ENCODE measurements at places on chromosomes 4 and X. TPM values are rescaled to one million over a fixed set of nuclear protein-coding genes. Genes with fewer than 3 reads are reported as not detected.

Gene ADH6
- not detected for total RNA-seq

Gene GPRASP1
- total RNA-seq = 22.5 TPM

Gene LIMCH1
- not detected for total RNA-seq

Gene TRIM75
- total RNA-seq = not detected

Gene CYTL1
- total RNA-seq = not detected

Gene SRPX
- total RNA-seq = 0.83 TPM

Gene HAUS7
- 28.5 TPM for total RNA-seq

- DNase-seq = no peak
Measured at GRCh38 chr4:151152028-151152427, 52.6 kb downstream of the RPS3A start.

DNA sequence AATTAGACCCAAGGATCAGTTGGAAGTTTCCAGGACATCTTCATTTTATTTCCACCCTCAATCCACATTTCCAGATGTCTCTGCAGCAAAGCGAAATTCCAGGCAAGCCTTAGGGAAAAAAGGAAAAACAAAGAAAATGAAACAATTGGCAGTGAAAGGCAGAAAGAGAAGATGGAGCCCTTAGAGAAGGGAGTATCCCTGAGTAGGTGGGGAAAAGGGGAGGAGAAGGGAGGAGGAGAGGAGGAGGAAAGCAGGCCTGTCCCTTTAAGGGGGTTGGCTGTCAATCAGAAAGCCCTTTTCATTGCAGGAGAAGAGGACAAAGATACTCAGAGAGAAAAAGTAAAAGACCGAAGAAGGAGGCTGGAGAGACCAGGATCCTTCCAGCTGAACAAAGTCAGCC, at the start of gene PLP1:
Gene PLP1 (plus strand): TSS at position 295 of the 400 bp plus-strand sequence. CDS start 156 bp downstream, outside the sequence.
- DNase-seq = no peak

DNA sequence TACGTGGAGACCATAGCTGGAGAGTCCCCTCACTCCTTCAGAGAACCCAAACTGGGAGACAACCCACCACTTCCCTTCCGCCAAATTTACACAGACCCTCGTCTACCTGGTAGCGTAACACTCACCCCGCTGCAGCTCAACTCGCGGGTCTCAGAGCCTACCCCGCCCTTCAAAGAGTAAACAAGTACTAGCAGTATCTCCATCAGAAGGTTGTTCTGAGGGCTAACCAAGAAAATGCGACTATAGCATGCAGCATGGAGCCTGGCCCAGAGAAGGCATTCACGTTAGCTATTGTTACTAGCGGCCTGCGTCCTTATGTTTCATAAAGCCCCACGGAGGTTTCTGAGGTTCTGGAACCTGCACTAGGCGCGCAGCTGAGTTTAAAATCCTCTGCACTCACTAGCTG, 531 bp upstream of the MANBA start:
- no peak for DNase-seq

GRCh38 chr4:74638689-74639088, 155.6 kb downstream of the BTC start:
- DNase-seq = no peak

GRCh38 chrX:140710710-140711109, 1.2 kb downstream of the LINC00632 start:
- no peak for DNase-seq

DNA sequence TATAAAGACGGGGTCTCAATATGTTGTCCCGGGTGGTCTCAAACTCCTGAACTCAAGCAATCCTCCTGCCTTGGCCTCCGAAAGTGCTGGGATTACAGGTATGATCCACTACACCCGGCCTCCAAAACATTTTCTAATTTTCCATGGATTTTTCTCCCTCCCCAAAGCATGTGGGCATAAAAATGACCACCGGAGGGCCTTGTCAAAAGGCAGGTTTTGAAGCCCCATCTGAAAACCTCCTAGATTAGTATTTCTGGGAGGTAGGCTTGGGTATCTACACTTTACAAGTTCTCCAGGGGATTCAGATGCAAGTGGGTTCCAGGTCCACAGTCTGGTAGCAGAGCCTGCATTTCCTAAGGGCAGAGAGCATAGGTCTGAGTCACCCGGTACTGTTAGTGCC, 1.4 kb upstream of the GPR173 start:
- DNase-seq = no peak

- peak; percentile 11 for DNase-seq
Measured at GRCh38 chrX:19776753-19777152, 110.6 kb downstream of the SH3KBP1 start.

DNA sequence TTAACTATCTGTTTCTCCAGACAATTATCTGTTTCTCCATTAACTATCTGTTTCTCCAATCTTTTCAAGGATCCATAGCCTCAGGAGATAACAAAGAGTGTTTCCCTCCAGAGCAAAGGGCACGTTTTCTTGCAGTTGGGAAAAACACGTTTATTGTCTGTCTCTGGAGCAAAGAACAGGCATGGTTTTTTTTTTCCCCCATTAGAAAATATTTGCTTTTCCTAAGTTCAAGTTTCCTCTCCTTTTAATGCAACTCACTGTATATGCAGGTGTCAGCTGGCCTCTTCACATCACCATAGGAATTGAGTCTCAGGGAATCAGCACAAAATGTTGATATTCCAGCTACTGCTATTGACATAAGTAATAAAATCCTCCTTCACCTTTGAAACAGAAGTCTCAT, 984.4 kb downstream of the RAB28 start:
- DNase-seq = no peak

Data from B cell (primary cell).